Spleen (tissue), 13 donors: ENCODE measurements at places on chromosomes 3 and 15. TPM values are rescaled to one million over a fixed set of nuclear protein-coding genes. Genes with fewer than 3 reads are reported as not detected.

DNA sequence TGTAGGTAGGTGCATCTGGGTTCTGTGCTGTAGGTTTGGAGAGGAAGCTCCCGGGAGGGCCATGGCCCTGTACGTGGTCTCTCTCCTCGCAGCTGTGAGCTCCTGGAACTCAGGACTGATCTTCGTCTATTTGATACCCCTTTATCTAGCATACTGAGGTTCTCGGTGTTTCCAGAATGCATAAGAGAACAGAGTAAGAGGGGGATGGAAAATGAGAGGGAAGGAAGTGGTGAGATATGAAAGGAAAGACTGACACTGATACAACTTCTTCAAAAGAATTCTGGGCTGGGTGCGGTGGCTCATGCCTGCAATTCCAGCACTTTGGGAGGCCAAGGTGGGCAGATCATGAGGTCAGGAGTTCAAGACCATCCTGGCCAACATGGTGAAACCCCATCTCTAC is 90.7 kb downstream of the CHRD start:
- H3K4me1 ChIP-seq: peaks cover 11% of the 10 kb centered on the region
- H3K27me3 ChIP-seq: no peaks in the 10 kb centered on the region
- no peak overlapping the region for H3K4me3 ChIP-seq
- DNase-seq: peak; percentile 17
- H3K36me3 ChIP-seq: no peaks in the 10 kb centered on the region

Gene ZNF660
- total RNA-seq: 5.1 TPM

Gene CPEB1
- total RNA-seq: 0.46 TPM

Gene HAUS2
- total RNA-seq: 26.2 TPM

- H3K27ac ChIP-seq: peak overlapping the region; percentile 48
- no peak for DNase-seq
- H3K36me3 ChIP-seq: no peaks in the 10 kb centered on the region
Observed at GRCh38 chr3:42043099-42043813, 47.9 kb upstream of the TRAK1 start.

- no peak overlapping the region for H3K4me3 ChIP-seq
- H3K27ac ChIP-seq: no peak overlapping the region
- H3K36me3 ChIP-seq: no peaks in the 10 kb centered on the region
- no peaks in the 10 kb centered on the region for H3K27me3 ChIP-seq
- H3K4me1 ChIP-seq: peaks cover 9% of the 10 kb centered on the region
Observed at GRCh38 chr3:27528791-27529190, 44.6 kb upstream of the SLC4A7 start.
